ENCODE measurements at places on chromosomes 5 and 9.

DNA sequence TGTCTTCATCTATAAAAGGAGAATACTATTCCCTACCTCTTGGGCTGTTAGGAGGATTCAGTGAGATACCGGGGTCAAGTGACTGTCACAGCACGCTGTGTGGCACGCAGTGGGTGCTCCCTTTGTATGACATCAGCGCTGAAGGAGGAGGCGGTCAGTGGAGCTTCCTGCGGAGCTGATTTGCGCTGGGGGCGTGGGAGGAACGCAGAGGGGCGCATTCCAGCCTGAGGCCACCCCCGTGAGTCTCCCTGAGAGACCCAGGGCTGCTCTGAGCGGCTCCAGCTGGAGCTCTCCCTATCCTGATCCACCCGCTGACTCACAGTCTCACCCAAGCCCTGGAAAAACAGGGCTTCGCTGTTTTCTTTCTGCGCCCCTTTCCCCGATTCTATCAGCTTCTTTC lies 24.3 kb upstream of the NEURL1B start:
- no peak for DNase-seq

- no peak for DNase-seq
These were observed 314.4 kb upstream of the EFNA5 start for GRCh38 chr5:107985144-107985543.

DNA sequence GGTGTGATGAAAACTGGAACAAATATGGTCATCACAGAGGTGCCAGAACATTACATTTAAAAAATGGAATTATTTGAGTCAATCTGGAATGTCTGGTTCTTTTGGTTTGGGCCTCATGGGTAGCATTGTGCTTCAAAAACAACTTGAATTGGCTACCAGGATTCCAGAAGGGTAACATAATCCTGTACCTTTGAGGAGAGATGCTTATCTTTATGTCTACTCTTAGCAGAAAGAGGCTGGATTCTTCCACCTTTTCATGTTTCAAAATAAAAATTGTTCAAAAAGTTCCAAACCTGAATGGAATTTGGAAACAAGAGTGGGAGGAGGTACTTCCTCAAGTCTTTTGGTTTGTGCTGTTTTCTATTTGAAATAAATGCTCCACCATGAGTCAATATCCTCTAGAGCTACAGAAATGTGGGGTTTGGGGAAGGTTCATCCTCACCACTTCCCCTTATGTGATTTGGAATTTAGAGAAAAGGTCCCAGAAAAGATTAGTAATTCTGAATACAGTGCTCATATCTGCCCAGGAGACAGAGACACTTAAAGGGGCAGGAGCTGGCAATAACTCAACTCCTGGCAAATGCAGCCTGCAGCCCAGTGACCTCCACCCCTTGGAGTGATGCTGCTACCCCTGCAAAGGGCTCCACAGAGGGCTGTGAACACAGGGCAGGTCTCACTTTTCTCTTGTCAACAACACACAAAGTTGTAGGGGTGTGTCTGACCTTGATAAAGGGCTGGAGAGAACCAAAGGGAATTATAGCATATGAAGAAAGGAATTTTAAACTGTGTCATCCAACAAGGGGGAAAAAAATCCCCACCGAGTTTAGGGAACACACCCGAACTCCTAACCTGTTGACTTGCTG lies 272.8 kb downstream of the CWC27 start:
- DNase-seq, result no peak

- DNase-seq, result no peak
These were observed 37.9 kb upstream of the KLF9 start for GRCh38 chr9:70452365-70452764.

DNA sequence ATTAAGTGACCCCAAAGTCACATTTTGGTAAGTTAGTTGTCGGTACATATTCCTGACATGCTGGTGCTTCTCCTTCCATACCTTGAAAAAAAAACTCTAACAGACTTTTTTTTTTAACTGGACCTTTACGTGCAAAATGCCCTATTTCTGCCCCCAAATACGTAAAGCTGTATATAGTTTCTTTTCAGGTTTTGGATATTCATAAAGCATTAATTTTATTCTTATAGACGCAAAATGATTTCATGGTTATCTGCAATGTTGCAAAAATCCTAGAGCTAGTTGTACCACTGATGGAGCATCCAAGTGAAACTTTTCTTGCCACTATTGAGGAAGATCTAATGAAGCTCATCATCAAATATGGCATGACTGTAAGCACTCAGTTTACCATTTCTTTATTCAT lies 167.6 kb downstream of the NIPBL start:
- DNase-seq, result no peak

DNA sequence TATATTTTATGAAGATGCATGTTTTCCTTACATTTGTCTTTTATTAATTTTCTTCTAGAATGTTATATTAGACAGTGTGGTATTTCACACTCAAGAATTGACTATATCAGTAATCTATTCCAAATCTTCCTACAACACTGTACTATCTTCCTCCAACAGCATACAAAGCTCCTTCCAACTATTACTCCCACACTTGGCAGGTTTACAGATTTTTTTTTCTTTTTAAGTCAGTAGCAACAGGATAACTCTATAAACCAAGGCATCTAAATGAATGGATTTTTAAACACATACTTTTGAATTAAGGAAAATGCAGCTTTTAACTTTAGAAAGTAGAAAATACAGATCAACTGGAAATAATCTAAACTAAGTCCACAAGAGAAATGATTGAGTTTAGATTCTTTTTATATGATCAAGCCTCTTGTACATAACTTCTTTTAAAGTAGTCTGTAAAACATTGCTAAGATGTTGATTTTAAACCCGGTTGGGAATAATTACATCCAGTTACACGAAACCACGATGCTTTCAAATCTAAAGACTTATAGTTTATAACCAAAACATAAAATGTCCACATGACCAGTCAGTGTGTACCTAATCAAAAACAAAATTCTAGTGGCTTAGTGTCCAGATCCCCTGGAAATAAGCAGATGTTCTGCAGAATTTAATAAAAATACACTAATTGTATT lies 281.6 kb downstream of the ADAMTS6 start:
- no peak for DNase-seq

DNA sequence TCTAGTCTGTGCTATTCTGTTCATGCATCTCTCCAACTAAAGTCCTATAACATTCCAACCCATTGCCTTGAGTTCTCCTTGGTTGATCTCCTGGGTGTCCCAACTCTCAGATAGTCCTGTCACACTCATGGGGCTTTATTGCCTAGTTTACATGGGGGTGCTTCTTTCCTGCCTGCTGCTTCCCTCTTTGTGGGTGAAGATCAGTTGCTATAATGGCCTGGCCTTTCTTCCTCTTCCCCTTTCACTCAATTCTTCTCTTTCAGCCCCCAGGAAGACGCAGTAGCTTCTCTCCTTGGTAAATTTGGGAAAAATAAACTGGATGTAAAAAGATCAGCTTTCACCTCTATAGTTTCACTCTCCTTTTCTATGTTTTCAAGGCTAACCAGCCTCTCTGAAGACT lies 66.5 kb downstream of the PTCD2 start:
- no peak for DNase-seq

GRCh38 chr5:173513521-173513991 lies 102.9 kb downstream of the BOD1 start:
- no peak for DNase-seq

GRCh38 chr5:77294185-77294584 lies 83.7 kb downstream of the PDE8B start:
- no peak for DNase-seq

Data from T-helper 17 cell (primary cell).